ENCODE measurements at places on chromosomes 7 and 10. TPM values are rescaled to one million over a fixed set of nuclear protein-coding genes. Genes with fewer than 3 reads are reported as not detected.

UCMA gene
- total RNA-seq, result not detected

ASB4 gene
- not detected for total RNA-seq

DNA sequence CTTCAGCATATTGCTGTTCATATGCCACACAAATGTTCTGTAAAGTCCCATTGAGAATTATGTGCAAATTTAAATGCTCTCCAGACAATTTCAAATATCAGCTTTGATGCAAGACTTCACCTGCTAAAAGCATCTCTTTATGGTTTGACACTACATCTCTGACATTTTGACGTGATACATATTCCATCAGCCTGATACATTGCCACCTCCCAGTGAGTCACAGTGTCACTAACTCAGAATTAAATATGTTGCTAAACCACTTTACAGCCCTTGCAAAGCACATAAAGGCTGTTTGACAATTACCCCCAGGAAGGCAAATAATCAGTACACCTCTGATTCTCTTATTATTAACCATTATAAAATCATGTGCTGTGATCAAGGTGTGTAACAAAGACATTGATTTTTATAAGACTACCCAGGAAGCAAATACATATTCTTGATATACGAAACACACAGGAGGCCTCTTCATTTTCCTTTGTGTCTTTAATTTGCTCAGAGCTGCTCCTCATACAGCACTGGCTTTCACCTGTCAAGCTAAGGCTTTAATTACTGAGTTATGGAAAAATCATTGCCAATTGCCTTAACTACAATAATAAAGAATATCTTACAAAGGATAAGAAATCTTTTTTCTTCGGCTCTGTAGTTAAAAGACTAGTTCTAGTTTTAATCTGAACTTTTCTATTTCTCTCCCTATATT is 547.5 kb upstream of the C7orf33 start:
- H3K4me1 ChIP-seq, result no peaks in the 10 kb centered on the region
- H3K27me3 ChIP-seq, result no peaks in the 10 kb centered on the region
- no peaks in the 10 kb centered on the region for H3K36me3 ChIP-seq
- no peak overlapping the region for H3K4me3 ChIP-seq
- H3K27ac ChIP-seq, result no peak overlapping the region

- no peak for DNase-seq
- no peak overlapping the region for H3K4me3 ChIP-seq
- no peak overlapping the region for H3K27ac ChIP-seq
- peaks cover 8% of the 10 kb centered on the region for H3K4me1 ChIP-seq
Observed at GRCh38 chr7:29254591-29254990, 60.0 kb downstream of the CHN2 start.

GRCh38 chr7:39950473-39951225 is 593 bp downstream of the CDK13 start:
- H3K27me3 ChIP-seq, result no peaks in the 10 kb centered on the region
- peaks cover 14% of the 10 kb centered on the region for H3K4me1 ChIP-seq
- peak overlapping the region; percentile 88 for H3K4me3 ChIP-seq
- peak overlapping the region; percentile 93 for H3K27ac ChIP-seq
- DNase-seq, result peak; percentile 22

- peaks cover 34% of the 10 kb centered on the region for H3K4me1 ChIP-seq
- peak overlapping the region; percentile 81 for H3K27ac ChIP-seq
- no peak for DNase-seq
- peaks cover 98% of the 10 kb centered on the region for H3K36me3 ChIP-seq
Observed at GRCh38 chr7:94422827-94423460, 28.2 kb downstream of the COL1A2 start.
